ENCODE measurements at places on chromosomes 4 and X. TPM values are rescaled to one million over a fixed set of nuclear protein-coding genes. Genes with fewer than 3 reads are reported as not detected.

DNA sequence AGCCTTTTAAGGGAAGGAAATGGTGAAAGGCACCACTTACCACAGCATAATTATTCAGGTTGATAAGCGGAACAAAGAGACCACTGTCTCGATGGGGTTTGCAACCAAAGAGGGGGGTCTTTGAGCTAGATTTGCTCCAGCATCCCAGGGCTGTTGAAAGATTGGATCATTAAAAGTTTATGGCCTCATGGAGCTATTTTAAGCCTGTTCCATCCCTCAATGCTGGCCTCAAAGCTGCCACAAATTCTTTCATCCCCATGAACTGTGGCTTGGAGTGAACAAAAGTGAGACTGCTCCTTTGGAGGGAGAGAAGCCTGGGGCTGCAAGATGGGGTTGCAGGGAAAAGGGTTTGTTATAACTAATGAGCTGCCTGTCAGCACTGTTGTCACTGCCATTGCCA is 209.8 kb downstream of the RTL9 start:
- no peak for DNase-seq

- DNase-seq, result no peak
Observed at GRCh38 chr4:173565281-173565680, 35.3 kb upstream of the HAND2 start.

DNA sequence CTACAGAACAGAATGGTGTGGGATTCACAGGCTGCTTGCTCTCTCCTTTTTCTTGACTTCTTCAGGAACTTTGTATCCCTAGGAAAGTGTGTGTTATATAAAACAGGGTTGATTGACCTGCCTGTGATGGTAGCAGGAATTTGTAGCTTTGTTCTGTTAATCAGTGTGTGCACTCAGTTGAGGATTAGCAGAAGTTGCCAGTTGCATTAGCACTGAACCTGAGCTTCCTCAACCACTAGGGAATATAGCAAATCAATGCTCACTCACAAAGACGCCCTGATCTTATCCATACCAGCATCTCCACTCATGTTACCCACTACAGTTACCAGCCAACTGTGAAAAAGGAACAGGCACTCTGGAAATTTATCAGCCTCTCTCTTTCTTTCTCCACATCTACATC is 319.1 kb upstream of the EMCN start:
- DNase-seq, result no peak

- DNase-seq, result no peak
Observed at GRCh38 chrX:130826249-130826648, 76.8 kb downstream of the ENOX2 start.

DNA sequence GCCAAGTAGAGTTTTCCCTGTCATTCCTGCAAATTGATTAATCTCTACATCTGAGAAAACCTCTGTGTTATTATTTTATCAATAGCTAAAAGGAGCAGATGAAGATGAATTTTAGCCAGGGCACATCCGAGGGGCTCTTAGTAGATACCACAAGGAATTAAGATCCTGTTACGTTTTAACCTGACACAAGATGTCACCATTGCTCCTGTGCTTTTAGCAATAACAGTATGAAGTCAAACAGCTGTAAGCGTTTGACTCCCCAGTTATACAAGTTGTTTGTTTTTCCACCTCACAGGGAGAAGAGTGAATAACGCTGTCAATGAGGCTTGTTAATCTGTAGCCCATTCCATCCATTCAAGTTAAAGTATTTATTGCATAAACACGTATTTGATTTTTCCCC is 76.0 kb upstream of the AP1S2 start:
- DNase-seq, result no peak

GRCh38 chr4:188341428-188341827 is 202.2 kb downstream of the TRIML1 start:
- no peak for DNase-seq

DNA sequence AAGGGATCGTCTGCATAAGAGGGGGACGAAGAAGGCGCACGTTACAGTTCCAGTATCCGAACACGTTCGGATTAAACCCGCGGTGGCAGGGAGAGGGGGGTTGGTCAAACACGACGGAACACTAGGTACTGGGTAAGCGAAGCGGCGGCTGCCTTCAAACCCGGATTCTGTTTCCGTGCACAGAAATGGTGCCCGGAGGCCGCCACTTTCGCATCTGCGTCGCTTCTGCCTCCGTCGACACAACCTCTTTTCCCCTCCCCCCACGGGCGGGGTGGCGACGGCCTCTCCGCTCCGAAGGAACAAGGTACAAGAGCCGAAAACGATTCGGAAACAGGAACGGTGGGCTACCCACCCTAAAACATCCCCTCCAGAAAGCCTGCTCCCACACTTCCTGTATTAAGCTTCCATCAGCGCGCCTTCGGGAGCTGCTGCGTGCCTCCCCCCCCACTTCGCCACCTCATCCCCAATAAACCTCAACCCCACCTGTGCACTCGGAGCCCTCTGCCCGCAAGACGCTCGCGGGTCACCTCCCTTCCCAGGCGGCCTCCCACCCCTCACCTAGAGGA is 667 bp downstream of the G3BP2 start:
- DNase-seq, result peak; percentile 83

DNA sequence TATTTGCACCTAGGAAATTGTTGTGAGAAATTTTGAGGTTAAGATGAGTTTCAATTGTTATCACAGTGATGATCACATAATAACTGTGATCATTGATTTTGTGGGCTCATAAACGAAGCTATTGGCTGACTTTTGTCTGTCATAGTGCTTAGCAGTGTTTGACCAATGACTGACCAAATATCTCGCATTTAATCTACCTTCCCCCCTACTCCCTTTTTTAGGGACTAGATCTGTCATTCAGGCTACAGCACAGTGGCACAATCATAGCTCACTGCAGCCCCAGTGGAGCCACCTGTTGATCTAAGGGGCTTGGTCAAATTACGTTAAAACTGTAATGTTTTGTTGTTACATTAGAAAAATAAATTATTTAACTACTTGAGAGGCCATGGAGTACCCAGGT is 1.5 kb downstream of the FUNDC2 start:
- DNase-seq, result no peak

DNA sequence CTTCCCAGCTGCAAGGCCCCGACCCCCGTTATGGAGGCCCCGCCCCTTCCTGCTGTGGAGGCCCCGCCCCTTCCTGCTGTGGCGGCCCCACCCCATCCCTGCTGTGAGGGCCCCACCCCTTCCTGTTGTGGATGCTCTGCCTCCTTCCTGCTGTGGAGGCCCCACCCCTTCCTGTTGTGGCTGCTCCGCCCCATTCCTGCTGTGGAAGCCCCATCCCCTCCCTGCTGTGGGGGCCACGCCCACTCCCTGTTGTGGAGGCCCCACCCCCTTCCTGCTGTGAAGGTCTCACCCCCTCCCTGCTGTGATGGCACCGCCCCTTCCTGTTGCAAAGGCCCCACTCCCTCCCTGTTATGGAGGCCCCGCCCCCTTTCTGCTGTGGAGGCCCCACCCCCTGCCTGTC is 104.9 kb upstream of the PSAPL1 start:
- DNase-seq, result no peak

DNA sequence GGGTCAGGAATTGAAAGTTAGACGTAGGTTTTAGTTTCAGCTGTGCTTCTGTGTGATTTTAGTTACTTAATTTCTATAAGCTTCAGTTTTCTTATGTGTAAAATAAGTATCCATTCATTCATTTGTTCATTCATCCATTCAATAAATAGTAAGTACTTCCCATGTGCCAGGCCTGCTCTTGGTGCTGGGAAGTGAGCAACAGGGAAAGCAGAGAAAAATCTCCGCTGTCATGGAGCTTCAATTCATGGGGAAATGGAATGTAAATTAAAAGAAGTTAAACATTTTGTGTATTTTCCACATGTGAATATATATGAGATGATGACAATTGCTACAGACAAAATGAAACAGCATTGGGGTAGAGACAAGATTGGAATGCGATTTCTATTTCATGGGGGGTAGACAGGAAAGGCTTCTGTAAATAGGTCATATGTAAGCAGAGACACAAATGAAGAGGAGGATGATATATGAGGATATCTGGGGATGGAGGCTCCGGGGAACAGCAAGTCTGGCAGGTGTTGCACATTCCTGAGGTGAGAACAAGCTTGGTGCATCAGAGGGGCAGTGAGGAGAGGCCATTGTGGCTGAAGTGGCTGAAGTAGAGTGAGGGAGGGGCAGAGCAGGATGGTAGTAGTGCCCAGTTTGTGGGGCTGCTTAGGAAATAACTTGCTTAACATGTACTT is 66.2 kb downstream of the FHIP1A start:
- no peak for DNase-seq

GRCh38 chrX:136185401-136186022 is 38.2 kb downstream of the FHL1 start:
- DNase-seq, result no peak

- DNase-seq, result no peak
Observed at GRCh38 chrX:56788717-56789122, 59.7 kb downstream of the NBDY start.

GRCh38 chr4:48594180-48594579 is 104.1 kb downstream of the ZAR1 start:
- DNase-seq, result no peak

The CD99L2 gene
- total RNA-seq, result 49.9 TPM

The MAGEB1 gene
- total RNA-seq, result not detected
